ENCODE measurements at places on chromosomes 12 and 14. TPM values are rescaled to one million over a fixed set of nuclear protein-coding genes. Genes with fewer than 3 reads are reported as not detected.

The PLEK2 gene
- 8.9 TPM for total RNA-seq

The FAM90A1 gene
- total RNA-seq: 0.09 TPM

The IFNG-AS1 gene
- not detected for total RNA-seq

The KCNMB4 gene
- 2.7 TPM for total RNA-seq

The RSRC2 gene
- 45.2 TPM for total RNA-seq
